ENCODE measurements at places on chromosomes 12 and 14.

DNA sequence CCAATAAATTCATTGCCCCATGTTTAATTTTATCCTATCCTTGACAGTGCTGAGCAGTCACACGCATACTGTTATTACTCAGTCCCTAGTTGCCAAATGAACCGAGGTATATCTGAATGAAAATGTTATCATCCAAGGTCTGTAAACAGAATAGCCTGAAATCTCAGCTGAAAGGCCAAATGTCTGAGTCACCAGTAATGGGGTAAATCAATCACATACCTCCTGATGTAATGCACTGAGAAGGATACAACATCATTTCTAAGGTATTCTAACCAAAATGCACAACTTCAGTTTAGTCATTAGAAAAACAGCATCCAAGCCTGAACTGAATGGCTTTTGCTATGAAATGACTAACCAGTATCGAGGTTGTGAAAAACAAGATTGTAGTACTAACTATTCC is 228.6 kb downstream of the DPF3 start:
- no peak for DNase-seq

DNA sequence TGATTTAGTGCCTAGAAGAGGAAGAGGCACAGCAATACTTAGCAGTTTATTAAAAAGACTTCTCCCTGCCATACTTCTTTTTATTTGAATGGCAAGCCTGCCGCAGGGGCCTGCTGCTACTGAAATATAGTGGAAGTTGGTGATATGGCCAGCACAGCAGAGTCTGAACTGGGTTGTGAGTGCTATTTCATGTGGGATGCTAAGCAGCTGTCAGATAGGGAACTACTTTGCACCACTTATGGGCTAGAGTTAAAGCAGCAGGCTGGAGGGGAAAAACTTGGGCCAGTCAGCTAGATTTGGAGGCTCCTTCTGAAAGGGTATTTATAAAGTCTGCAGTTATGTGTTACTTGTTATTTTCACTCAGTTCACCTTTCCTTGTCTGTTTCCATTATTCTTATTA is 299.0 kb upstream of the E2F7 start:
- no peak for DNase-seq

- no peak for DNase-seq
Measured at GRCh38 chr14:78359581-78359980, 189.4 kb downstream of the NRXN3 start.

GRCh38 chr14:102075155-102075554 is 11.7 kb downstream of the HSP90AA1 start:
- DNase-seq: no peak

DNA sequence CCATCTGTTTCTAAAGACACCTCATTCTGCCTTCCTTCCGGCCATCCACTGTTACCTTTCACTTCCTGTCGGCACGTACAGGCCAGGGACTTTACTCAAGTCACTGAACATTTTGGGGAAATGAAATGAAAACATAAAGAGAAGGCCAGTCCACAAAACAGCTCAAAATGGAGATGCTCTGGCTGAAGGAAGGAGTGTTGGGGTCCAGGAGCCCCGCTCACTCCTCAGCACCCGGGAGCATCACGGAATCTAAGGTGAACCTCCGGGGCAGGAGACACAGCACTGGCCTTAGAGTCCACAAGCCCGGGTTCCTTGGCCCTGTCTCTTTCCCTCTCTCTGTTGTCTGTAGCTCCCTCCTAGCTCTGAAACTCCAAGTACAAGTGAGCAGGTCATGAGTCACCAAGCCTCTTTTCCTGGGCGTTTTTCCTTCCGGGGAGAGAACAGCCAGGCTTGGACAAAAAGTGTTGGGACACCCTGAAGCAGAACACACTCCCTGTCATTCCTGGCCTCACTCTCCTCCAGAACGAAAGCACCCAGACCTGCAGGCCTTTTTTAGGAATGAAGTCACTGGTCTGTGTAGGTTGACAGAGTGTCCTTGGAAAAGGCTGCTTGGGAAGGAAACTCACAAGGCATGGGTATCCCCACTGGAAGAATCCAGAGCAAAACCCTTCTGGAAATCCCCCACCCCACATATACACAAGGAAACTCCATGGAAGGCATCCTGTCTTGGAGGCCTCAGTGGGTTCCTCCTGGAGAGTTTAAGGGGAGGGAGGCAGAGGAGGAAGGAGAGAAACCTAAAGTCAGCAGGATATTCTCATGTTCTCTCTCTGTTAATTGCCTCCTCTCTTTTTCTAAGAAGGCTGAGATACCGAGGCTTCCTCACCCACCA is 245.3 kb downstream of the ZFP36L1 start:
- DNase-seq: no peak

DNA sequence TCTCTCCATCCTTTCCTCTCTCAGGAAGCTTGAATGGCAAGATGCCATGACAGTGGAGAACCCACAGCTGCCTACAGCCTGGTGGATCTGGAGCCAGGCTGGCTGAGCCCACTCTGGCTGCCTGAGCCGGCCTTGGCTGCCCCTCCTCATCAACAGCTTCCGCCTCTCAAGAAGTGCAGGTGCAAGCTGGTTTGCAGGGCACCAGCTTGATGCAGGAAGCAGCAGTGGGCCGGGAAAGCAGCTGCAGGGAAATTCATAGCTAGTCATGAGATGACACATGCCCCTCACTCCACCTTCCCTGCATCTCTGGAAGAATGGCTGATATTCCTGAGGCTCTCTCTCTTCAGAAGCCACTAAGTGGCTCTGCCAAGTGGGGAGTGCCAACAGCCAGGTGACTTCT is 289.1 kb downstream of the RPS29 start:
- DNase-seq: no peak

GRCh38 chr14:22982477-22983245 is at the start of gene AJUBA:
TSS of gene AJUBA (minus strand) at chr14:22982551. CDS start at chr14:22982266, 285 bp downstream.
- DNase-seq: no peak

DNA sequence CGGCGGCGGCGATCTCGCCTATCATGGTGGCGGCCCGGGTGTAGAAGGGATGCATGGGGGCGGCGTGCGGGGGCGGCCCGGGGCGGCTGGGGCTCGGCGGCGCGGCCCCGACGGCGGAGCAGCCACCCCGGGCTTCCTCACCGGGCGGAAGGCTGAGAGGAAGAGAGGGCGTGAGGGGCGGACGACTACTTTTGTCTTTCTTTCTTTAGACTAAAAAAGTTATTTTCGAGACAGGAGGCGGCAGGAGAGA is 240 bp downstream of the BTG1 start:
- no peak for DNase-seq

- DNase-seq: no peak
Measured at GRCh38 chr14:58566979-58567378, 70.8 kb upstream of the DACT1 start.

- DNase-seq: no peak
Measured at GRCh38 chr12:120790114-120790513, 64.5 kb downstream of the ACADS start.

- no peak for DNase-seq
Measured at GRCh38 chr12:6378709-6379472, 3.5 kb upstream of the SCNN1A start.

DNA sequence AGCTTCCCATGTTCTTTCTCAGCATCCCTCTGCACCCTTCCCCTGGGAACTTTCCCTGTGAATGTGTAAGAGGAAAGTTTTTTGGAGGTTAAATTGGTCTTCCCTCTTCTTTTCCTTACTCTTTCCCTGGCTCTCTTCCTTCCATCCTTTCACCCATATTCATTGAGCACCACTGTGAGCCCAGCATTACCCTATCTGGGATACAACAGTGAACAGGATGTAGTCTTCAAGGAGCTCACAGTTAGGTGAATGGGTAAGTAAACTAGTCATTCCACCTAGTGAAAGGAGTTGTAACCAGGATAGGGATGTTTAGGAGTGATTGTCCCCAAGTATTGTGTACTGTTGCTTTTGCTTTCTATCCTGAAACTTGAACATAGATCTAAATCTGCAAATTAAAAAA is 123.8 kb downstream of the MYRFL start:
- DNase-seq: no peak

GRCh38 chr12:132858718-132859266 is 28.6 kb downstream of the CHFR start:
- DNase-seq: no peak

- DNase-seq: no peak
Measured at GRCh38 chr14:34000396-34000795, 49.5 kb upstream of the EGLN3 start.

GRCh38 chr14:75063013-75063412 is 811 bp downstream of the ACYP1 start:
- no peak for DNase-seq

- no peak for DNase-seq
Measured at GRCh38 chr12:39355841-39356240, 87.1 kb downstream of the KIF21A start.

GRCh38 chr12:26878661-26879119 is 45.7 kb upstream of the ITPR2 start:
- no peak for DNase-seq
